ENCODE measurements at places on chromosomes 5 and 9. TPM values are rescaled to one million over a fixed set of nuclear protein-coding genes. Genes with fewer than 3 reads are reported as not detected.

The AHRR gene
- polyA plus RNA-seq: 0.24 TPM

The SLC46A2 gene
- polyA plus RNA-seq: not detected

The PCDHA9 gene
- polyA plus RNA-seq: 0.01 TPM

The FST gene
- polyA plus RNA-seq: 276 TPM

The FLT4 gene
- 0.03 TPM for polyA plus RNA-seq

The GNA14 gene
- polyA plus RNA-seq: not detected

The CARTPT gene
- not detected for polyA plus RNA-seq

The TAF11L2 gene
- not detected for polyA plus RNA-seq

The SHB gene
- polyA plus RNA-seq: 10.9 TPM

The ITK gene
- not detected for polyA plus RNA-seq

The RPS14 gene
- polyA plus RNA-seq: 3,588 TPM

The IL9 gene
- polyA plus RNA-seq: not detected

DNA sequence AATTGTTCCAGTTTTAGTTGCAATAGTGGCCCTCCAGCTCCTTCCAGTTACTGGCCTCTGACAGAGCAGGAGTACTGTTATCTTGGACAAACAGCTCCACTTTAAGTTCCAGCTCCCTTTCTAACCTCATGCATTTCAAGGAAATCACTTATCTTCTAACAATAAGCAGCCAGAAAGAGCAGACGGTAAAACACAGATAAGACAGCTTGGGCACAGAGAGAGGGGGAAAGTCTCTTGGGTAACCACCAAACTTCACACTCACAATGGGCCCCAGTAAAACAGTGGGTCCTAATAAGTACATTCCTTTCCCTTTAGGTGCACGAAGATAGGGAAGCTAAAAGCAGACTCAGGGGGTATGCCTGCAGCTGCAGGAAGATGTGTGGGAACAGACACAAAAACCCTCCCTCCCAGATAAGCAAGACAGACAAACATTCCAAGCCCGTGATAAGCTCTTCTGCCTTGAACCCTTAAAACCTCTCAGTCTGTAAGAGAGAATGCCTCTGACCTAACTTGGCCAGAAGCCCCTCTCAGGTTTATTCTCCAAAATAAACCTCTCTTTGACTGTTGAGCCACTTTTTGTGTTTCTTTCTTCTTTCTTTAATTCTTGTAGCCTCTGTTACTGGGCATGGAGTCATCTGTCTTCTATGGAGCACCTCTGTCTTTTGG is 30.8 kb downstream of the OR1J1 start:
- H3K27ac ChIP-seq: no peak overlapping the region
- H3K4me1 ChIP-seq: no peaks in the 10 kb centered on the region
- H3K4me3 ChIP-seq: no peak overlapping the region

DNA sequence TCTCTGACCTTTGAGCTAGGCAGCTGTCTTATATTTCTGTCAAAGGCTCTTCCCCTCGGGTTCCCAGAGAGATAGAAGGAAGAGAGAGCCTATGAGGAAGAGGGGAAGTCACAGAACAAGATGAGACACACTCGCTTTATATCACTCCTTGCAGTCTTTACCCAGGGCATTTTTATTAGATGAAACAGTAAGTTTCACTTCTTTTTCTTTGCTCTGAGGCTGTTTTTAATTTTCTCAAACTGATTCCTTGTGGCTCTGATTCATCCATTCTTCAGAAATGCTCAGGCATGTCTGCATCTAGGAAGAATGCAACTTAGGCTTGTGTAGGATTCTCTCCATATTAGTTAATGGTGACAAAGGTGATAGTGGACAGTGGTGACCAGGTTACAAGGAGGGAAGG is 132.9 kb upstream of the CHD1 start:
- H3K36me3 ChIP-seq: no peaks in the 10 kb centered on the region
- H3K4me1 ChIP-seq: peaks cover 21% of the 10 kb centered on the region
- no peaks in the 10 kb centered on the region for H3K27me3 ChIP-seq
- H3K27ac ChIP-seq: peak overlapping the region; percentile 94

DNA sequence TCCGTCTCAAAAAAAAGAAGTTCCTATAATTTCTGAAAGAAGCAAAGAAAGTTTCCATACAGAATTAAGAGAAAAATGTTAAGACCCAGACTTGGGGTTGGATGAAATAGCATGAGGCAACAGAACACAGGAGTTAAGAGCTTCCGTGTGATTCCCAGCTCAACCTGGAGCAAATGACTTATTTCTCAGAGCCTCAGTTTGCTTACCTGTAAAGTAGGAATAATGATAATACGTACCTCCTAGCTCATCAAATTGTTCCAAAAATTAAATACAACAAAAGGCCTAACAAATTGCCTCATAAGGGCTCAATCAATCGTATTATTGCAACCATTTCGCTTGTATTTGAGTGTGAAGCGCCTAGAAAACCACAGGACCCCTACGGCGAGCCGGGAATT is 600 bp upstream of the GPR107 start:
- H3K27ac ChIP-seq: peak overlapping the region; percentile 87
- no peaks in the 10 kb centered on the region for H3K27me3 ChIP-seq
- peak overlapping the region; percentile 97 for H3K4me3 ChIP-seq
- no peaks in the 10 kb centered on the region for H3K36me3 ChIP-seq

DNA sequence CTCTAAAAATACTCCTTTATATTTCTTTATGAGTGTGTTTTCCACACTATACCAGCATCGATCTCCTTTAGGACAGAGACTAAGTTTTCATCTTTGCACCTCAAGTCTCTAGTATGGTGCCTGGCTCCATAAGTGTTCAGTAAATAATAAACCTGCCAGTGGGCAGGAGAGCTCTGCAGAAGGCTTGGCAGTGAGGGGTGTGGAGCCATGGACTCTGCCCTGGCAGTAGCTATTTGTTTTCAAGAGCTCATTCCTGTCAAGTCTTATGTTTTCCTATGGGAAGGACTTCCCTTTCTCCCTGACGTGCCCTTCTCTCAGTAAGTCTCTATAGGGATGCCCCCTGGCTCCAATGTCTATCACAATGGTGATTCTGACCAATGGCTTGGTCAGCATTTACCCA is 252.2 kb downstream of the PIK3R1 start:
- no peaks in the 10 kb centered on the region for H3K27me3 ChIP-seq
- no peak overlapping the region for H3K27ac ChIP-seq
- H3K4me1 ChIP-seq: peaks cover 4% of the 10 kb centered on the region
- no peaks in the 10 kb centered on the region for H3K36me3 ChIP-seq
- DNase-seq: no peak
- H3K4me3 ChIP-seq: no peak overlapping the region

DNA sequence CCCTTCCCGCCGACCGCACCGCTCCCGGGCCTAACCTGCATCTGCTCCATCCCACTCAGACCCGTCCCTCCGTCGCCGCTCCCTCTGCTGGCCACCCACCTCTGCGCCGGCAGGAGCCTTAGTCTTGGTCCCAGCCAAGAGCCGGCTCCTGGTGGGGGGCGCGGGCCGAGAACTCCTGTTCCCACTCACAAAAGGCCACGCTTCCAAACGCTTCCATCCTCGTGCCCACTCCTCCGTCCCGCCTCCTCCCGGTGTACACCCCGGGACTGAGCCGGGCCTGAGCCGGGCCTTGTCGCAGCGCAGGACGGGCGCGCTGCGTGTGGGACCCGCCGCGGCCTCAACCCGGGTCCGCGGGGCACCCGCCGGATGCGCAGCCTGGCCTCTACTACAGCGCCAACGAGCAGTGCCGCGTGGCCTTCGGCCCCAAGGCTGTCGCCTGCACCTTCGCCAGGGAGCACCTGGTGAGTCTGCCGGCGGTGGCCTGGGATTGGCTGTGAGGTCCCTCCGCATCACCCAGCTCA is 7.5 kb downstream of the ADAMTS13 start:
- H3K27me3 ChIP-seq: peaks cover 19% of the 10 kb centered on the region
- H3K4me3 ChIP-seq: no peak overlapping the region
- H3K36me3 ChIP-seq: no peaks in the 10 kb centered on the region
- H3K4me1 ChIP-seq: no peaks in the 10 kb centered on the region
- no peak overlapping the region for H3K27ac ChIP-seq

- H3K36me3 ChIP-seq: no peaks in the 10 kb centered on the region
- no peak for DNase-seq
- no peak overlapping the region for H3K4me3 ChIP-seq
- no peaks in the 10 kb centered on the region for H3K27me3 ChIP-seq
- H3K27ac ChIP-seq: no peak overlapping the region
These were observed 124.3 kb downstream of the FGF1 start for GRCh38 chr5:142561486-142562097.

GRCh38 chr9:85484235-85484634 is 257.5 kb downstream of the AGTPBP1 start:
- H3K4me3 ChIP-seq: no peak overlapping the region
- no peaks in the 10 kb centered on the region for H3K4me1 ChIP-seq
- H3K27me3 ChIP-seq: peaks cover 6% of the 10 kb centered on the region
- no peak for DNase-seq

DNA sequence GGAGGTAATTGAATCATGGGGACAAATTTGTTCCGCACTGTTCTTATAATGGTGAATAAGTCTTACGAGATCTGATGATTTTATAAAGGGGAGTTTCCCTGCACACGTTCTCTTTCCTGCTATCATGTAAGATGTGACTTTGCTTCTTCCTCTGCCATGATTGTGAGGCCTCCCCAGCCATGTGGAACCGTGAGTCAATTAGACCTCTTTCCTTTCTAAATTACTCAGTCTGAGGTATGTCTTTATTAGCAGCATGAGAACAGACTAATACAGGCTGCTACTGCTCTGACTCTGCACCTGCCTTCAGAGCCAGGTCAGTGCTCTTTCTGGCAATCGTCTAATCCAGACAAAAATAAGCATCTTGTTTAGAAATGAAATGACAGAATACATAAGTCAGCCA is 479.2 kb upstream of the TUSC1 start:
- no peaks in the 10 kb centered on the region for H3K4me1 ChIP-seq
- no peaks in the 10 kb centered on the region for H3K36me3 ChIP-seq
- no peak overlapping the region for H3K4me3 ChIP-seq
- no peaks in the 10 kb centered on the region for H3K27me3 ChIP-seq
- DNase-seq: no peak

GRCh38 chr5:2149195-2149539 is 266.4 kb upstream of the IRX4 start:
- no peaks in the 10 kb centered on the region for H3K36me3 ChIP-seq
- H3K4me3 ChIP-seq: no peak overlapping the region
- H3K27me3 ChIP-seq: no peaks in the 10 kb centered on the region
- no peak overlapping the region for H3K27ac ChIP-seq
- H3K4me1 ChIP-seq: peaks cover 8% of the 10 kb centered on the region

GRCh38 chr5:75335486-75335885 is 1.5 kb upstream of the HMGCR start:
- no peaks in the 10 kb centered on the region for H3K36me3 ChIP-seq
- peaks cover 24% of the 10 kb centered on the region for H3K4me1 ChIP-seq
- H3K27ac ChIP-seq: no peak overlapping the region
- no peak for DNase-seq

GRCh38 chr5:160674901-160675300 is 177.1 kb downstream of the ATP10B start:
- no peaks in the 10 kb centered on the region for H3K36me3 ChIP-seq
- no peak overlapping the region for H3K4me3 ChIP-seq
- H3K27ac ChIP-seq: no peak overlapping the region
- H3K27me3 ChIP-seq: no peaks in the 10 kb centered on the region

DNA sequence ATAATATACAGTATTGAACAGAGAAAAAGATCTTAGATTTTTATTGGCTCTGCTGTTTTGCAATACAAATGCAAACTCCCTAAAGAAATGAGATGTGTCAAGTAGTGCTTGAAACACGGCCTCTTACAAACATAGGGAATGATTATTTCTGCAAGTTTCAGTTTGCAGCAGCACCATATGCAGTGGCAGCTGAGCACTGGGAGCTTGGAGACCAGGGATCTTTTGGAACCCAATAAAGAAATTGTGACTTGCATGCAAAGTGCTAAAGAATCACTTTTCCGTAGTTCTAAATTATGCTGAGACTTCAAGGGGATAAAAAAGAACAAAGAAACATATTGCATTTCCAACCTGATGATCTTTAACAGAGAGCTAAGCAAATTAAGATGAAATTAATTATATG is 674.6 kb upstream of the ZNF608 start:
- H3K27ac ChIP-seq: no peak overlapping the region
- H3K4me3 ChIP-seq: no peak overlapping the region
- H3K27me3 ChIP-seq: no peaks in the 10 kb centered on the region

DNA sequence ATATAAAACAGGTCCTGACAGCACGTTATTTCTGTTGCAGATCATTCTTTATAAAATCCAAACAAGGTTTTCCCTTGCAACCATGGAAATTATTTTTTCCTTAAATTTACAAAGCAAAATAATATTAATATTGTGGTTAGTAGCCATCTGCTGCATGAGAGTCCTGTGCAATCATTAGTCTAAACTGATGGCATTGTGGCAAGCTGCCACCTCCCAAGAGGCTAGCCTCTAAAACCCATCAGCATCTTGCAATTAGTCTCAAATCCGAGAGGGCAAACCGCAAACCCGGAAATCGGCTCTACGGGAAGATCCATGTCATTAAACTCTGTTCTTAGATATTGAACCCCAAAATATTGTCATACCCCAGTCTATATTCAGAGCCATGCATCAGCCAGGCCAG is 11.3 kb upstream of the CDH6 start:
- H3K4me1 ChIP-seq: no peaks in the 10 kb centered on the region
- no peaks in the 10 kb centered on the region for H3K27me3 ChIP-seq
- no peak overlapping the region for H3K27ac ChIP-seq
- no peak for DNase-seq
- no peaks in the 10 kb centered on the region for H3K36me3 ChIP-seq
- H3K4me3 ChIP-seq: no peak overlapping the region

- no peak overlapping the region for H3K4me3 ChIP-seq
- H3K36me3 ChIP-seq: peaks cover 2% of the 10 kb centered on the region
- peaks cover 8% of the 10 kb centered on the region for H3K4me1 ChIP-seq
- no peak overlapping the region for H3K27ac ChIP-seq
These were observed 15.7 kb downstream of the TMEM171 start for GRCh38 chr5:73136055-73136562.

- H3K27me3 ChIP-seq: peaks cover 6% of the 10 kb centered on the region
- no peak for DNase-seq
- H3K4me1 ChIP-seq: no peaks in the 10 kb centered on the region
- no peak overlapping the region for H3K27ac ChIP-seq
- no peak overlapping the region for H3K4me3 ChIP-seq
- no peaks in the 10 kb centered on the region for H3K36me3 ChIP-seq
These were observed 149.3 kb upstream of the COL5A1 start for GRCh38 chr9:134492281-134492691.

- peaks cover 9% of the 10 kb centered on the region for H3K4me1 ChIP-seq
- no peak overlapping the region for H3K27ac ChIP-seq
- peaks cover 6% of the 10 kb centered on the region for H3K36me3 ChIP-seq
- DNase-seq: peak; percentile 72
These were observed 1.4 kb upstream of the CIZ1 start for GRCh38 chr9:128192601-128193371.

DNA sequence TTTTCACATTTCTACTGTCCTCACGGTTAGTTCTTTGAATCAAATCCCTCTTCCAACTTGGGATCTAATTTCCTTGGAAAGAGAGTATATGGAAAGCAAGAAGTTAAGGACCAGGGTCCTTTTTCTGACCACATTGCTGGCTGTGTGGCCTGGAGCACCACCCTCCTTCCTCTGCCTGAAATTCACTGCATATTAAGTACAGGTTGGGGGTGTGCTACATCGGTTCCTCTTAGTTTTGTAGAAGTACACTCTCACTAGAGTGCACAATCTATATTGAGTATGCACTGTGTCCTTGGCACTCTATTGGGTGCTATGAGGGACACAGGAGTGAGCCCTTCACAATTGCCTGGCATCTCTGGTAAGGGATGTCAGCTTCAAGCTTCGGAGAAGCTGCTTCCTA is 53.8 kb upstream of the KLF9 start:
- DNase-seq: no peak
- no peaks in the 10 kb centered on the region for H3K4me1 ChIP-seq
- no peaks in the 10 kb centered on the region for H3K27me3 ChIP-seq

Data from keratinocyte (primary cell).